ENCODE measurements at places on chromosomes 4 and X. TPM values are rescaled to one million over a fixed set of nuclear protein-coding genes. Genes with fewer than 3 reads are reported as not detected.

GRCh38 chrX:152902502-152902820 lies 4.6 kb downstream of the ZNF185 start:
- DNase-seq = no peak

- no peak for DNase-seq
These were observed 112.8 kb upstream of the PITX2 start for GRCh38 chr4:110735686-110736085.

Gene GYPE
- 0.66 TPM for total RNA-seq

DNA sequence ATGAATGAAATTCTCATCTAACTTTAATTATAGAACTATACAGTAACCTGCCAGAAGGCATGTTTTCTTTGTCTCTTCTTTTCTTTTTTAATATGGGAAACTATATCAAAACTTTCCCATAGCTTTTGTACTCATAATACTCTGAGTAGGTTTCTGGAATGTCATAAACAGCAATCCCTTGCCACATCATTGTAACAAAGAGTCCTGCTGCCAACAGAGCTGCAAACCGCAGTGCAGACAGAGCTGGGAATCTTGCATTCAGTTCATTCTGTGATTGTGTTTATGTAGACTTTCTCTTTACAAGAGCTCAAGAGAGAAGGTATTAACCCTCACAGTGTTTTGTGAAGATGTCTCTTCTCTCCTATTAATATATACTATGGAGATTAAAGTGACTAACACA lies 304.4 kb upstream of the SLIT2 start:
- no peak for DNase-seq

- DNase-seq = no peak
These were observed 75.1 kb downstream of the PRKX start for GRCh38 chrX:3638280-3638873.

DNA sequence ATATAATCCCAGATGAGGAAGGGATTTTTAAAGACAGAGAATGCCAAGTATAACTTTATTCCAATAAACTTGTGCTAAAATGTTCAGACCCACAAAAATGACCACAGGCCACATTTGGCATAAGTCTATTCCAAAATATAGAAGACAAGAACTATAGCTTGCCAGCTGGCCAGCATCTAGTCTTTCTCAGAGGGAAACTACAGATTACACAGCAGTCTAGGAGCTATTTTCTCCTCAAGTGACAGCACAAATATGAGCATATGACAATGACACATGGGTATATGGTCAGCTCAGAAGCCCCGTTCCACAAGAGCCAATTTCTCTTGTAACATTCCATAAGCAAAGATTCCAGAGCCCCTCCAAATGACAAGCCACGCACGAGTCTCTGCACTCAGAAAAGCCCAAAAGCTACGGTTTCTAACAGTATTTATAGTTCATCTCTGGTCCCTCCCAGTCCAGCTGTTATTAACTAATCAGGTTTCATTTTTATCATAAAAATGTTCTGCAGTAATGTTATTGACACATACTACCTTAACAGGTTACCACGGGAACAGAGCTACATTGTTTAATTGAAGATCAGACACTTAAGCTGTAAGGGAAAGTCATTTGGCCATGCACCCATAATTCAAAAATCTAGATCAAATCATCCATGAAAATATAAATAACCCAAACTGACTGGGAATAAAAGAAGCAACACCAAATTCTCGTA lies 70.3 kb downstream of the RAB28 start:
- no peak for DNase-seq

GRCh38 chrX:10608099-10608498 lies 12.3 kb downstream of the MID1 start:
- no peak for DNase-seq

Gene EDA
- 3.6 TPM for total RNA-seq

DNA sequence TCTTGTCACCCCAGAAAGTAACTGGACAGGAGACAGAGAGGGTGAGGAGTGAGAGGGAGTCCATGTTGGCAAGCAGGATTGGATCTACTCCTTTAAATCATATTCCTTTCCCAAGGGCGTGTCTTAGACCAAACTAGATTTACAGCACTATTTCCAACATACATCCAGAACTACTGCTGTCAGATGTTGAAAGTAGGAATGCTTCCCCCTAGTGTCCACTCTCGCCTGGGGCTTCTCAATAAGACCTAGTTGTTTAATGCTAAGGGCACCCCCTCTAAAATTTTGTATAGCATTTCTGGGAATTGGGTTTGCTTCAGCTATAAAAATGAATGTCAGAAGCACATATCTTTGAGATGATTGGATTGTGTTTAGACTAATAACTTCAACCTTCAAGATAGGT lies 13.3 kb downstream of the OFD1 start:
- DNase-seq = no peak

DNA sequence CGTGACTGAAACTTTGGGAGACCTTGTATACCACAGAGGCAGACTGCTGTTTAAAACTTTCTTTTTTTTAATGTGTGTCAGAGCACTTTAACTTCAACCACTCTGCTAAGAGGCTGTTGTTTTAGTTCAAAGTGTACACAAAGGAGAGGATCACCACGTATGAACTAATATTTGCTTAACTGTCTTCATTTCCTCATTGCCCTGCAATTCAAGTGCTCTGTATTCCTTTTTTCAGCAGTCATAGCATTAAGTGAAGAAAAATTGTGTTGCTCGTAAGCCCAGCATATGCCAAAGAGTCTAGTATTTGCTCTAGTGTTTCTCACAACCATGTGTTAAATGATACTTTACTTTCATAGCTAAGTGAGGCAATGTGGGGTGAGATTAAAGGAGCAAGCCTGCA lies 63.0 kb upstream of the HHIP start:
- no peak for DNase-seq

GRCh38 chrX:30910124-30910860 lies 21.2 kb upstream of the TAB3 start:
- no peak for DNase-seq

Gene PNMA3
- under 0.01 TPM for total RNA-seq

- no peak for DNase-seq
These were observed 25.2 kb upstream of the FAM241A start for GRCh38 chr4:112120021-112120420.

GRCh38 chr4:37516057-37516775 lies 170.0 kb downstream of the RELL1 start:
- DNase-seq = no peak

GRCh38 chr4:137067735-137068134 lies 464.6 kb downstream of the PCDH18 start:
- DNase-seq = no peak

DNA sequence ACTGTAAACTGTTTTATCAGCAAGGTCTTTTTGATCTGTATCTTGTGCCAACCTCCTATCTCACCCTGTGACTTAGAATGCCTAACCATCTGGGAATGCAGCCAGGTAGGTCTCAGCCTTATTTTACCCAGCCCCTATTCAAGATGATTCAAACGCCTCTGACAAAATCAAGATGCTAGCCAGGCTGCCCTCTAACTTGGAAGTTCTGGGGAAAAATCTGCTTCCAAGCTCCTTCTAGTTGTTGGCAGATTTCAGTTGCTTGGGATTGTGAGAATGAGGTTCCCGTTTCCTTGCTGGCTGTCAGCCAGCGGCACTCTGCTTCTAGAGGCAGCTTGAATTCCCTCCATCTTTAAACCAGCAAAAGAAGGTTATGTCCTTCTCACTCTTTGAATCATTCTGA lies 34.7 kb downstream of the LUZP4 start:
- DNase-seq = no peak

Gene BBS12
- 15.2 TPM for total RNA-seq

All from breast epithelium (tissue), 4 donors.